Heart left ventricle (tissue), 16 donors: ENCODE measurements at places on chromosomes 5 and 9. TPM values are rescaled to one million over a fixed set of nuclear protein-coding genes. Genes with fewer than 3 reads are reported as not detected.
A peak's percentile ranks its signal among the peaks of the same experiment; 100 is the strongest.

DNA sequence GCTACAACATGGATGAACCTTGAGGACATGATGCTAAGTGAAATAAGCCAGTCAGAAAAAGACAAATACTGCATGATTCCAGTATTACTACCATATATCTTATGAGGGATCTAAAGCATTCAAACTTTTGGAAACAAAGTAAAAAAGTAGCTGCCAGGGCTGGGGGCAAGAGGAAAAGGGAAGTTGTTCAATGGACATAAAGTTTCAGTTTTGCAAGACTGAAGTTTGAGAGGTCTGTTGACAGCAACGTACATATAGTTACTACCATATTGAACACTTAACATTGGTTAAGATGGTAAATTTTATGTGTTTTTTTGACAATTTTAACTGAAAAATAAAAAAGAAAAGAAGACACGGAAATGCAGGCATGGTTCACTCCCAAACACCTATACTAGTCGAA is 77.6 kb downstream of the MAPKAP1 start:
- no peak for DNase-seq

- peak; percentile 75 for DNase-seq
Measured at GRCh38 chr5:142906863-142907671, 136.9 kb downstream of the ARHGAP26 start.

- peak; percentile 36 for DNase-seq
Measured at GRCh38 chr5:159764283-159765134, 151.8 kb upstream of the ADRA1B start.

GRCh38 chr5:148978370-148979082 is 84.3 kb downstream of the SH3TC2 start:
- DNase-seq: no peak

DNA sequence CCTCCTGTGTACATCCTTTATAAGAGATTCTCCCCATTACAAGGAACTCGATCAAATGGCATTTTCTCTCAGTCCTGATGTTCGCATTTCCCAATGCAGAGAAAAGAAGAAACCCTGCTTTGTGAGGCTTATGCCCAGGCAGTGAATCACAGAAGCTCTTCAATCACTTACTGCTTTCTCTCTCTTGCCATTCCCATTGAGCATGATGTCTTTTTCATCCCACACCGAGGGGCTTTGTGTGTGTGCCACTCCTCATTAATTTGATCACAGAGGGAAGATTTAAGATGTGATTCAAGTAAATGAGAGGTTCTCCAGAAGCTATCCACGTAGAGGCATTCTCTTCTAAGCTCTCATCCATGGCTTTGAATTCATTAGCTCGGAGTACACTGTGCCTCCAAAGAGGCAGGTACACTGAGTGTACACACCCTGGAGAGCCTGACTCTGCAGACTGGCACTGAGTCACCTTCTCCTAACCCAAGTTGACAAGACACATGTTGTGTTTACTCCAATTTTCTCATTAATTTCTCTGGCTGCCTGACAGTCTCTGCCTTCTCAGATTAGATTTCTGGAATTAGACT is 45.4 kb downstream of the MFAP3 start:
- no peak for DNase-seq

DNA sequence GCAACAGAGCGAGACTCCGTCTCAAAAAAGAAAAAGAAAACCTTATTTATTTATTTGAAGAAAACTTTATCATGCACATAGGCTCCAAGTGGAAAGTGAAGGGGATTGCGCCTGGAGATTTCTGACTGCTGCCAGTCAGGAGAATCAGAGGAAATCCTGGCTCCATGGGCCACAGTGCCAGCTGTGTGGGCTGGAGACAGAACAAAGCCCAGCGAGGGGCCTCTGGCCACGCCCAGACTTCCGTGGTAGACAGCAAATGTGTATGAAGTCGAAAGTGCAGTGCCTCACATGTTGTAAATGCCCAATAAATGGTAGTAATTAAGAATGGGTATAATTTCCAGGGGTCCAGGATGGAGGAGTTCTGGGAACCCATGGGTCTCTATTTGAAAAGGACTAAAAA is 75.8 kb upstream of the WWC1 start:
- DNase-seq: no peak

- peak; percentile 64 for DNase-seq
Measured at GRCh38 chr5:139658501-139658927, 10.4 kb downstream of the CXXC5 start.

DNA sequence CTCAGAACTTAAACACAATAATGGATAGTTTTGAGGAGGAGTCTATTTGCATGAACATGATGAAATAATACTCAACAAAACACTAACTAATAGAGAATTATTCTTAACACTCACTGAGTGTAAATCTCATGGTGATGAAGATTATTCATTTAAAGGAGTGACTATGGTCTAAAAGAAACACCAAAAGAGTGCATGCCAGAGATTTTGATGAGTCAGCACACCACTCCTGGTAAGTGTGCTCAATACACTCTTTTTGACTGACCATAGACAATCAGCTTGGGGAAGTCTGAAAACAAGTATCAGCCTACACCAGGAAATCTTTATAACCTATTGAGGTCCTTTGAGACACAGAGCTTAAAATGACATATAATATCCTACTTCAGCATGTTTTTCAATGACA is 6.8 kb upstream of the FST start:
- no peak for DNase-seq

DNA sequence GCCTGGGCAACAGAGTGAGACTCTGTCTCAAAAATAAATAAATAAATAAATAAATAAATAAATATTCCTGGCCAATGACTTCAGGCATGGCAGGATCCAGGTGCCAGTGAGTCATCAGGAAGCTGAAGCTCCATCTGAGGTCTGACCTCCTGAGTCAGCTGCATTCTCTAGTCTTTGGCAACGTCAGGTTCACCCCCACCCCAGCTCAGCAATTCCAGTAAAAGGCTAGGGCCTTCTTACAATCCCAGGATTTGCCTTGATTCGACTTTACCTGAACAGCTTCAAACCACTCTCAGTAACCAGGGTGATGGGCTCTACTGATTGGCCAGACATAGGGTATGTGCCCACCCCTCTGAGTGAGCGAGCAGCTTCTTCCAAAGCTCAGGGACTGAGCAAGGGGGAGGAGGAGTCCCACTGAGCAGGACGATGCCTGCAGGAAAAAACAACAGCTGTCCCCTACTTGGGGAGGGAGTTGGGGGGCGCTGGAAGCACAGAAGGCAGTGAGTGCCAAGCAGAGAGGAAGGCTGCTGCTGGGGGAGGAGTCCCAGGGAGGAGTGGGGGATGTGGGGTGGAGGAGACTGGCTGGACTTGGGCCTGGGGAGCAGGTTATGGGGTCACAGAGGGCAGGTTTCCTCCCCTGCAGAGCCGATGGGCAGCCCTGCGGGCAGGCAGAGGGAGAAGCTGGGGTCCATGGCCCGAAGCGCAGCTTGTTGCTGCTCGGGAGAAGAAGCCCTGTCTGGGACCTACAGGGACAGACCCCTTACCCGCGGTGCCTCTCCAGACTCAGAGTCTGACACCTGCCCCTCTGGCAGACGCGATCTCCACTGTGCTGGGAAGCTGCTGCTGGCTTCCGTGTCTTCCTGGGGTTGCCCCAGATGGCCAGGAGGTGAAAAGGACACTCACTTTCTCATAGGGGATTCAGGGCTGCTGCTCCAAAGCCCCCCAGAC is 25.9 kb upstream of the UNC5A start:
- no peak for DNase-seq

DNA sequence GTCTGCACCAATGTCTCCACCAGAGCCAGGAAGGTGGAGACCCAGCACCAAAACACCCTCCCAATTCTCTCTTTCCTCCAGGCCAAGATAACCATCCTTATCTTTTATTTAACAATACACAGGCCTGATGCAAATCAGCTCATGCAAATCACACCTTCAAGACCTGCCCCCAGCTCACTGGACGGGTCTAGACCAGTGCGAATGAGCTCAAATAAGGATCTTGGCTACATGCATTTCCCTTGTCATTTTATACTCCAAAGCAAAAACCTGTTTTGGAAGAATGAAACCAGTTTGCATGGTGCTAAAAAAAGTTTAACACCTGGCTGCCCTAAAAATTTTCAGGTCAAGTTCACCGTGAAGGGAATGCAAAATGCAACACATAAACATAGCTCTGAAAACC is 31.9 kb upstream of the DAPK1 start:
- DNase-seq: no peak

DNA sequence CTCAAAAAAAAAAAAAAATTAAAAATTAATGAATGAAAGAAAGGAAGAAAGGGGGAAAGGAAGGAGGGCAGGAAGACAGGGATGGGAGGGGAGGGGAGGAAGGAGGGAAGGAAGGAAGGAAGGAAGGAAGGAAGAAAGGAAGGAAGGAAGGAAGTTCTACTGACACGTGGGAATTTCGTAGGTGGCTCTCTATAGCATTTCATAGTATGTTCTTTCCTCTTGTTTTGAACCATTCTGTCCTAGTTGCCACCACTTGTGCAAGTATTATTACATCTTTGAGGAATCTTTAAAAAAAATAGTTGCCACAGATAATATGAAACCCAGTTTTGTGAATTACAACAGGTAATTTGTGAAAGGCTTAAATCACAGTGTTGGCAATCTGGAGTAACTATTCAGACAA is 253.8 kb downstream of the BNC2 start:
- DNase-seq: no peak

DNA sequence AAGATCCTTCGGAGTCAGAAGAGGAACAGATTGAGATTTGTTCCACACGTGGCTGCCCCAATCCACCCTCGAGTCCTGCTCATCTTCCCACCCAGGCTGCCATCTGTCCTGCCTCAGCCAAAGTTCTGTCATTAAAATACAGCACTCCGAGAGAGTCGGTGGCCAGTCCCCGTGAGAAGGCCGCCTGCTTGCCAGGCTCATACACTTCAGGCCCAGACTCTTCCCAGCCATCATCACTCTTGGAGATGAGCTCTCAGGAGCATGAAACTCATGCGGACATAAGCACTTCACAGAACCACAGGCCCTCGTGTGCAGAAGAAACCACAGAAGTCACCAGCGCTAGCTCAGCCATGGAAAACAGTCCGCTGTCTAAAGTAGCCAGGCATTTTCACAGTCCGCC is 85.9 kb downstream of the GOLPH3 start:
- DNase-seq: no peak

DNA sequence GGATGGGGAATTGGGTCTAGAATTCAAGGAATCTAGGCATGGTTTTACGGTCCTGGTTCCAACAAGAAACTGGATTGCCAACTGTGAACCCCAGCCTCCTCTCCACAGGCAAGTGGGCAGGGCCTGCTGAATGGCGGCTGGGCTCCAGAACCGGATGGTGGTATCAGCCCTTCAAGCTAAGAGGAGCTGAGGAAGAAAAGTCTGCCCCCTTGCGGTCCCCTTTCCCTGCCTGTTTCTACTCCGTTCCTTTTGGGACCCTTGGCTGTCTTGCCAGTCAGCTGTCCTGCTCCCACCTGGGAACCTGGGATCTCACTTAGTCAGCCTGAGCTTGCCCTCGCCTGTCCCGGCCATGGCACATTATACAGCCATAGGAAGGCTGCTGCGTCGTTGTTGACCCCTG is 234.4 kb upstream of the DAPK1 start:
- DNase-seq: no peak

DNA sequence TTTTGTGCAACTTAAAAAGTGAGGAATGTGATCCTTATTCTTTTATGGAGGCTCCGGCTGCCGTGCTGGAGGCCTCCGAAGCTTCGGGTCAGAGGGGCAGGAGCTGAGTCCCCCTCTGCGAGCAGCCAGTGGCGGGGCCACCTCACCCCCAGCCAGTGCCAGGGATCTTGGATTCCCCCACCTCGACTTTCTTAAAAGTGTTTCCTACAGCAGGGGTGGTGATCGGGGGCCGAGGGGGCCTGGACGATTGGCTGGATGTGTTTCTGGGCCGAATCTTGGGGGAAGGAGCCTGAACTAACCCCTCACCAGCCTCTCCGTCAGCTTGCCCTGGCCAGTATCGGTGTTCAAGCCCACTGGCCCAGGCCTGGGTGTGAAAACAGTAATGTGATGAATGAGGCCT is 92.2 kb upstream of the LMX1B start:
- no peak for DNase-seq

DNA sequence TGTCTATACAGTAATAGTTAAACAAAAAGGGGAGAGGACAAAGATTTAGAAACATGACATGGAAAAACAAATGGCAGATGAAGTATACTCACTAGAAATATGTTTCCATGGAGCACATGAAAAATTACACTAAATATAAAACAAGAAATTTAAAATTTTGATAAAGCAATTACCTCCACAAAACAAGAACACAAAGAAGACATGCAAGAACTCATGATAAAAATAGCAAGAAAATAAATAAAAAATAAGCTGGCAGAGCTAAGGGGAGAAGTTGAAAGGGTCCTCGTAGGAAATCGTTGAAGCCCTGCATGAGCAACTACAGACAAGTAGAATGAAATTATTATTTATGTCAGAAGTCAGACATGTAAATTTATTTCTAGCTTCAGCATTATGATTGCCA is 22.6 kb upstream of the TMEM171 start:
- DNase-seq: no peak

DNA sequence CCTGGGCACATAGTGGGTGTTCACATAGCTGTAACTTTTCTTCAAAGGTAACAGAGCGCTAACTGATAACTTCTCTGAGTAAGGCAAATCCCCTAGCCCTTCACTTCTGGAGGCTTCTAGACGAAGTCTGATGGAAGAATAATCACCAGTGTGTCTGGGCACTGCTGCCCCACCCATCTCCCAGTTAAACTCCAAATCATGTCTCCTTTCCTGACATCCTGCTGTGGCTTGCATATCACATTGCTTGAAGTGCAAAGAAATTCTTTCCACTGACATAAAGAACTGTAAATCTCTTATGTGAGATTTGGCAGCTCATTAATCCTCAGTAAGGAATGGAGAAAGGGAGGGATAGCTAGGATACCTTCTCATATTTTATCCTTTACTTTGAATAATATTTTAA is 74.6 kb downstream of the MARCHF11 start:
- no peak for DNase-seq

GRCh38 chr5:169870211-169870610 is 110.1 kb downstream of the INSYN2B start:
- DNase-seq: no peak

DNA sequence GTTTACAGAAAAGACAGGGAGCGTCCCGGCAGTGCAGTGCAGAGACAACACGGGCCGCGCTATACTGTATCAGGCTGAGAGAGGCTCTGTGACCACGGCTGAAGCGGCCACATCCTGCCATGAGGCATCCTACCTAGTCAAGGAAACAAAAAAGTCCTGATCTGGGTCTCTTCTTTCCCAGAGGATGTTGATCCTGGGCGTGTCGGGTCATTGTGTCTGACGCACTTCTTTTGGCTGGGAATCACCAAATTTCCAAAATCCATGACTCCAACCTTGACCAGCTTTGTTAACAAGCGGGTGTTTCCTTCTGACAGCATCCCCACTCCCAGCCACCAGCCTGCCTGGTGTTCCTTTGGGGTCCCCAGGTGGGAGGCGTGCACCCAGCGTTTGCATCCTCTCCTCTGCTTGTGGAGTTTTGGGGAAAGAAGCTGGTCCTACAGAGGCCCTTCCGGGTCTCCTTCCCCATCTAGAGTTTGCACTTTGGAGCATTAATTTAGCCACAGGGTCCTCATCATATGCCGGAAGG is 91.4 kb upstream of the RAI14 start:
- DNase-seq: peak; percentile 45

GRCh38 chr9:90044263-90044662 is 439.5 kb downstream of the GADD45G start:
- DNase-seq: no peak

GRCh38 chr5:80077051-80077714 is 42.0 kb downstream of the THBS4 start:
- no peak for DNase-seq

The RANBP17 gene
- total RNA-seq: 3.4 TPM

The PPP2R2B gene
- 2.6 TPM for total RNA-seq

The C5orf52 gene
- not detected for total RNA-seq

The SPATA31E1 gene
- not detected for total RNA-seq

The HACD4 gene
- 2.4 TPM for total RNA-seq

The CSF1R gene
- 5.8 TPM for total RNA-seq

The ZDHHC11B gene
- 6.6 TPM for total RNA-seq

The GFI1B gene
- not detected for total RNA-seq

The ZNF79 gene
- 6.4 TPM for total RNA-seq

The MYMK gene
- not detected for total RNA-seq
